ENCODE measurements at places on chromosomes 3 and 15. TPM values are rescaled to one million over a fixed set of nuclear protein-coding genes. Genes with fewer than 3 reads are reported as not detected.

GRCh38 chr15:64636556-64636955, 138.8 kb downstream of the RBPMS2 start:
- DNase-seq = no peak

DNA sequence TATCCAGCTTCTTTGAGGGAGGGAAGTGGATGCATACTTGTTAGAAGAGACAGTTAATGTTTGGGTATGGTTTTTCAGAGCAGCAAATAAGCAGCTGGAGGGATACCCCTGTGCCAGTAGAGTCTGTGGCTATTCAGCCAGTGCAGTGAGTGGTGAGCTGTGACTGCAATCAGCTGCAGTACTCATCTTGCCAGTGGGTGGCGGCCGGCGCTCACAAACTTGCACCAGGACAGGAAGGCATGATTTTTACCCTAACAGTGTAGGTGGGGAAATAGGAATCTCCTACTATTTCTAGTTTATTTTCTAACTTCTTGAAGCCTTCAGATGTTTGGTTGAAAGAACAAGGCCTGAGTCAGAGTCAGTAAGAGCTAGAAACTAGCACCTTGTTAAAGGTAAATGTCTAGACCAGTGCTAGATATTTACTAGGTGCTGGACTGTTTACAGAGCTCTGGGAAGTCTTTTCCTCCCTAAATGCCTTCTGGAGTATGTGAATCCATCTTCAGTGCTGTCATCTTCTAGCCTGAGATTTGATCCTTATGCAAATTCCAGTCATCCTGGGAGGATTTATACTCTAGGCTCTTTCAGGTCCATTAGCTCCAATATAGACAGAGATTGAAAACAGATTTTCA, 23.6 kb downstream of the TIMP4 start:
- DNase-seq = no peak

DNA sequence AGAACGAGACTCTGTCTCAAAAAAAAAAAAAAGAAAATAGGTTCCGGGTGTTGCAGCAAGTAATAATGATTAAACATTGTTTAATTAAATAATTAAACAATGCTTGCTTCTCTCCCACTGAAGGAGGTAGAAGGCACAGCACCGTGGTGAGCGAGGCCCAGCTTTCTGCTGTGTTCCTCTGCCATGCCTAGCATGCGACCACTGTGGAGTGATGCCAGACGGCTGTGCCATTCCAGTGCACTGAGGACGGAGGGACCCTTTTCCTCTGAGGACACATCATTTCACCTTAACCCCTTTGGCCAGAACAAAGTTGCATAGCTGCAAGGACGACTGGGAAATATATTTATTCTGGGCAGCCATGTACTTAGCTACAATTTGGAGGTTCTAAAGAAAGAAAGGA, 322.8 kb upstream of the TPRG1 start:
- DNase-seq = no peak

GRCh38 chr3:17745894-17746293, 3.5 kb upstream of the TBC1D5 start:
- DNase-seq = no peak

DNA sequence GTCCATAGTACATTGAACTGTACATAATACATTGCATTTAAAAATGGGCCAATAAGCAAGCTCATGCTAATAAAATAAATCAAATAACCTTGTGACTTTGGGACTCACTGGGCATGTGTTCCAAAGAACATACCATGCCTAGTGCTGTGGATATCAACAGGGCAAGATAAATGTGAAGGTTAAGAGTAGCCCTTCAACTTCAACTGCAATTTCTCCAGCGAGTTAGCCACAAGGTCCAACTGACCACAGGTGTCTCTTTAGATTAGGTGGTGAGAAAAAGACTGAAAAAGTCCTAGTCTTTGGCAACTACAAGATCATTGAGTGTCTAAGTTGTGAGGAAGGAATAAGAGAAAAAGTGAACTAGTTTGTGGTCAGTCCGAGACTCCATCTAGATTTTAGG, 78.3 kb upstream of the ATP11B start:
- no peak for DNase-seq

- DNase-seq = no peak
Observed at GRCh38 chr3:12724794-12725193, 34.3 kb downstream of the TMEM40 start.

- DNase-seq = no peak
Observed at GRCh38 chr3:4394048-4394447, 73.0 kb downstream of the SUMF1 start.

CFAP100 gene
- total RNA-seq = not detected

OIP5 gene
- total RNA-seq = not detected

ATP10A gene
- 27.2 TPM for total RNA-seq

FANCD2OS gene
- not detected for total RNA-seq

ALDH1A3 gene
- total RNA-seq = 194 TPM

Measured in mesenteric fat pad (tissue), 1 donor.